Fibroblast of lung (primary cell): ENCODE measurements at places on chromosomes 13 and 19. TPM values are rescaled to one million over a fixed set of nuclear protein-coding genes. Genes with fewer than 3 reads are reported as not detected.

DNA sequence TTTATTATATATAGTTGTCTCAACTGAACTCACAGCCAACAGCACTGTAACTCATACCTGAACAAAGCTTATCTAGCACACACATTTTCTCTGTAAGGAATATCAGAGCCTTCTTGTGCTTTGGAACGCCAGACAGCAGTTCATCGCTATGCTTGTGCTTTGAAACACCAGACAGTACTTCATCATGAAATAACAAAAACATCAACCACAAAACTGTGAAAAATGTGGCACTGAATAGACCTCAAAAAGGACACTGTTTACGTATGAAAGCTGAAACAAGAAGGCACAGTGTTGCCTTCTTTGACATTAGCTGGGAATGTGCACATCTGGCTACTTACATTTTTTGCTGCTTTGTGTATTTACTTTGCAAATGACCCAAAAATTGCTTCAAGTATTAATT, 160.2 kb downstream of the PDS5B start:
- DNase-seq = peak; percentile 83

- peak; percentile 64 for DNase-seq
Observed at GRCh38 chr19:34173193-34173956, 1.1 kb downstream of the LSM14A start.

GRCh38 chr13:44323754-44324153, 49.9 kb upstream of the SERP2 start:
- DNase-seq = no peak

DNA sequence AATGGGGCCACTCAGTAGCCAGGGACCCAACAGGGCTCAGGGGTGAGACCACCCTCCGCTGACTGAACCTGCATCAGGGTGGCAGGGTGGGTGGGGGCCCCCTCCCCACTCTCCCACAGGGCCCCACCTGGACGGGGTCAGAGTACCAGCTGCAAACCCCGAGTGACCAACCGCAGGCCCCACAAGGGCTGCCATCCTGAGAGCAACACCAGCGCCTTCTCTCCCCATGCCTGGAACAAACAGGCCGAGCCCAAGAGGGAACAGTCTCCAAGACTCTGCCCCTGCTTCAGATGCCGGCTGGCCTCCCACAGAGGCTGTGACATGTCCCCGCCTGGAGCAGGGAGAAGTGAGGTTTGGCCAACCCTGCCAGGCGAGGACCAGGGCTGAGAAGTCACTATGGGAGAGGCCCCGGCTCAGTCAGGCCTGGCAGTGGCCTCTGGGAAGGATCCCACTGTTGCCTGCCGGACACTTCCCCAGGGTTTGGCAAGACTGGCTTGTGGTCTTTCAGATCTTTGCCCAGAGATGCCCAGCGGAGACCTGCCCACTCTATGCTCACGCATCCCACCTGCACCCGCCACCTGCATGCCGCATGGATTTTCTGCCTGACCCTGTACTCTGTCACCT, 27.2 kb downstream of the MPND start:
- no peak for DNase-seq

Gene NANOS3
- not detected in 2 replicates for total RNA-seq

- DNase-seq = no peak
Observed at GRCh38 chr13:42477596-42478190, 96.3 kb upstream of the TNFSF11 start.

DNA sequence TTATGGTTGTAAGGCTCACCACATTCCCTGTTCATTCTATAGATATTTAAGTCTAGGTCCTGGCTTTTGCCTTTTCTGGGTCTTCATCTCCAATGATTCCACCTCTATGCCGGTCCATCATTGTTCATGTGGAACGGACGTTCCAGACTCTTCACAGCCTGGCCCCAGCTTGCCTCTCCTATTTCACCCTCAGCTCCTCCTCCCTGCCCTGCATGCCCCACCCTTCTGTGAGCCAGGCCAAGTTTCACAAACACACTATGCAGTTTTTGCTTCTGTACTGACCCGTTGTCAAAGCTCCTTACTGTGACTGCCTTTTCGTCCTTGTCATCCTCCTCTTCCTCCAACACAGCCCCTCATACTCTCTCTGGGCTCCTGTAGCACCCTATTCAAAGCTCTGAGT, 31.3 kb downstream of the TEX26 start:
- DNase-seq = peak; percentile 53

DNA sequence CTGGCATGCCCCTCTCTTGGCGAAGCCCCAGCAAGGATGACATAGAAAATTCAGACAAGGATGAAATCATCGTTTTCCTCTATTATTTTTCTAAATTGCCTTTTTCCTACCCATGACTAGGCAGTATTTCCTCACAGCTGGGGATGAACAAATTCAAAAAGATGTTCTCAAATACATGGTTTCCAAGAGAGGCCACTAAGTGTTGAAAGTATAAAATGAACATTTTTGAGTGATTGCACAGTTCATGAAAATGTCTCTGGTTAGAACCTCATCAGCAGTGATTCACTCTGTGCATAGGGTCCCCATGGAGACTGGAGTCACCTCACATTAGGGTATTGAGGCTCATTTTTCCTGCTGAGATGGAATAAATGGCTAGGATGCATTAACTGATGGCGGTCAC, 373.7 kb downstream of the DNAJC15 start:
- DNase-seq = peak; percentile 39

- no peak for DNase-seq
Observed at GRCh38 chr19:48479686-48480085, 10.5 kb downstream of the CYTH2 start.

Gene SACS
- total RNA-seq = 61.9 and 94.5 TPM in 2 replicates

DNA sequence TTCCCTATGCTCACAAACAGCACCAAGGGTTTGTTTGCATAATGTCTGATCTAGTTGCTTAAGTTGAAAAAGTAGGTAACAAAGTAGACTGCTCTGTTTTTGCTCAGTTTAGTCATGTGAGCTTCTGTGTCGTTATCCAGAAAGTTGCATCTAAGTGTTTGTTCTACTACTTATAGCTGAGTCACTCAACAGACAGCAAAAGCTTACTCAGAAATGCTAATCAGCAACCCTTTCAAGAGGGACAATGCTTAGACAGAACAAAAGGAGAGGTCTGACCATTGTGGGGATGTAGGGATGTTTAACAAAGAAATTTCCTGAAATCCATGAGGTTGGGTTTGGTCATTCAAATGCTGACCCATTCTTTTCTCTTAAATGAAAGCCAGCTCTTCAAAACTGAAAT, 106.4 kb downstream of the ATP8A2 start:
- DNase-seq = peak; percentile 4

Gene SGCG
- 1.5 and 8.5 TPM in 2 replicates for total RNA-seq
